Activated CD4-positive, alpha-beta memory T cell treated with anti-CD3 and anti-CD28 coated beads, Interleukin-2, amount 10 ng/mL, durations not matched to agents 7 days and 5 days (primary cell): ENCODE measurements at places on chromosomes 16 and 17.

DNA sequence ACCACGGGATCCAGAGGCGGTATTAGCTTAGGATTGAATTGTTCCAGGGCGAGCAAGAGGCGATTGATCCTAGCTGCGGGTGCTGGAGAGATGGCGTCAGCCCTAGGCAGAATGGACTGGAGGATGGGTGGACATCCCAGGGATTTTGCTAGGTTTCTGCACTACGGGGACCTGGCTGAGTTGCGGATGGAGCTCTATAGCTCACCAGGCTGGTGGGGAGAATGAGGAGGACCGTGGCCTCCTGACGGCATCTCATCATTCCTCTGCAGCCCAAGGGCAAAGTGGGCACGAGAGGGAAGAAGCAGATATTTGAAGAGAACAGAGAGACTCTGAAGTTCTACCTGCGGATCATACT lies 614 bp downstream of the TMEM208 start:
- DNase-seq, result no peak

DNA sequence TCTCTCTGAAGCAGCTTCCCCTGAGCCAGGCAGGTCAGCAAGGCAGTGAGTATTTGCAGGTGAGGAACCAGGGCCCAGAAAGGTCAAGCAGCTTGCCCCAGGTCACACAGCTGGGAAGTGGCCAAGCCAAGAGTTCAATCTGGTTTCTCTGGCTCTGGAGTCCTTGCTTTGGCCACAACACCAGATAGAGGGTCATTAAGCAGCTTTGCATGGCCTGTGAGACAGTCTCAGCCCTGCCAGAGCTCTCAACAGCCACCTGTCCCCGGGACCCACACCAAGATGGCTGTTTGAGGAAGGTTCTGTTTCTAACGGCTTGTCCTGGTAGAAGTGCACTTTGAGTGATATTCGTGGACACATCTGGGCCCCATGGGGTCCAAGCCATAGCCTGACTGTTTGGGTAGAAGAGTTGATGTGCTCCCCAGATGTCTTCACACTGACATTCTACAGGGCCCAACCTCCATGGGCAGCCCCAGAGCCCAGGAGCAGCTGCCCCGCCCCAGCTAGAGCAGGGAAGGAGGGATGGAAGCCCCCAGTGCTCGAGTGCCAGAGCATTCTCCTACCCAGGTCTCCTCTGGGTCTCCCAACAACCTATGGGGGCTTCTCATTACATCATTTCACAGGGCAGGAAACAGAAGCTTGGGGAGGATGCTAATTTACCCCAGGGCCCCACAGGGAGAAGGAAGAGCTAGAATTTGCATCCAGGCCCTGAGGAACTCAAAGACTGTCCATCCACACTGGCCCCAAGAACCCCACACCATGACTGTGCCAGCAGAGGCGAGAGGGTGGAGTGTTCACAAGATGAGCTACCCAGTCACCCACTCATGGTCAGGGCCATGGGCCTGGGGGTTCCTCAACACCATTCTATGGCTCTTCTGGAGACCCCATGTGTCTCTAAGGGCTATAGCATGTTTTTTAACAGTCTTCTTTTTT lies 107.3 kb upstream of the CDH5 start:
- DNase-seq, result no peak

DNA sequence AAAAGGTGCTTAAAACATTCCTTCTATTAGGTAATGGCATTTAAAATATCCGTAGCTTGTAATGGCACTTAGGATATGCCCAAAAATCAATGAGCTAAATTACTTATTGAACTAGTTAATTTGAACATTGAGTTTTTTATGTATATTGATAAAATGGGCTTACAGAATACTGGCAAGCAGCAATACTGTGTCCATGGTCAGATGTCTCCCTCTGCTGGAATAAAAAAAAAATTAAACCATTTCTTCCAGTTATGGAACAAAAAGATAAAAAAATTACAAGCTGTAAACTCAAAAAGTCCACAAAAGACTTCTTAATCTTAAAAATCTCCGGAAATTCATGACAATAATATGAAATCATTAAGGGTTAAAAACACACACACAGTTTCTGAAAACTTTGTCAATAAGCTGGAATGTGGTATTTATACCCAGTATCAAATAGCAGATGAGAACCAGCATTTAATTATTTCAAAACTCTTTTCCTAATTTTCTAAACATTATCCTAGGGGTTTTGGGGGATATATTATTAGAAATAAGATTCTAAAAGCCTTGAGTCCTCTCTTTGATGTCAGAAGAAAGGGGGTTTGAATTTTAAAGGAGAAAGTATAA lies 21.5 kb upstream of the PSMD7 start:
- no peak for DNase-seq

DNA sequence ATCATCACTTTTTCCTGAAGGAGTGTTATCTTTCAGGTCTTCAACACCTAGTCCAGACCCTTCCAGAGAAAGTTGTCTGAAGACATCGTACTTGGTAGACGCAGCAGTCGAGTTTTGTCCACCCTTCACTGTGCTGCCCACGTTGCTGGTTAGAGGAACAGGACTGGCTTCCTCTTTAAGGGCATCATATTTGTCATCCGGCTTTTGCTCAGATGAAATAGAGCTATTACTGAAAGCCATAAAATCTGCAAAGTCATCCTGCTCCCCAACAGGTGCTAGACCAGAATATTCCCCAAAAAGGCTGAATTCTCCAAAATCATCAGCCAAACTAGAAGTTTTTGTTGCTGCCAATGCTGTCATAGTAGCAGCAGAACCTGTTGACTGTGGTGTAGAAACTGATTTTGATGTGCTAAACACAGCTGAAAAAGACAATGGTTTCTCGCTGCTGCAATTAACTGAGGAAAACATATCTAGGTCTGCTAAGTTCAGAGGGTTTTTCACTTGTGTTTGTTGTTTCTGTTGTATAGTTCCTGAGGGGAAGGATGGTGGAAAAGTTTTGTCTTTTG lies 55.7 kb downstream of the SYNRG start:
- DNase-seq, result no peak

DNA sequence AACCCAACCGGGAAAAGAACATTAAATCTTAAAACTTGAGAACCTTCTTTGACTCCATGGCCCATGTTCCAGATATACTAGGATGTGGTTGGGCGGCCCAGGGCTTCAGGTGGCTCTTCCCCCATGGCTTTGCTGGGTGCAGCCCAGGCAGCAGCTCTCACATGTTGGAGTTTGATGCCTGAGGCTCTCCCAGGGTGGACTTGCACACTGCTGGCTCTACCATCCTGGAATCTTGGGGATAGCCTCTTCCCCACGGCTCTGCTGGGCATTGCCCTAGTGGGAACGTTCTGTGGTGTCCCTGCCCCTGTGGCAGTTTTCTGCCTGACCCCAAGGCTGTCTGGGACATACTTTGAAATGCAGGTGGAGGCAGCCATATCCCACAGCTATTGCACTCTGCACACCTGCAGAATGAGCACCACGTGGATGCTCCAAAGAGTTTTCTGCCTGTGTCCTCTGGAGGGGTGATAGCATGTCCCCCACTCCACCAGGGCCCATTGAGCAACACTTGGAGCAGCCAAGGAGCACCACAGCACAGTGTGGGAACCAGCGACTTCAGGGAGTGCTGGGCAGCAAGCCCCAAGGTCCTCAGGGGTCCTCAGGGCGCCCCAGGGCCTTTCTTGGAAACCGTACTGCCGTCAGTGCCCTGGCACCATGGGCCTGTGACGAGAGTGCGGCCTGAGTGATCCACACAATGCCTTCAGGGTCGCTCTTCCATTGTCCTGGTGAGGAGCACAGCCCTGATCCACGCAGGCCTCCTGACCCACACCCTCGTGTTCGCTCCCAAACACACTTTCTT lies 70.8 kb downstream of the GOSR1 start:
- DNase-seq, result no peak

GRCh38 chr16:28924399-28924761 lies 658 bp downstream of the RABEP2 start:
- DNase-seq, result no peak

GRCh38 chr16:24130494-24131085 lies 125.5 kb upstream of the CACNG3 start:
- no peak for DNase-seq

GRCh38 chr17:82960419-82961271 lies 118.8 kb upstream of the METRNL start:
- no peak for DNase-seq

- DNase-seq, result no peak
These were observed 11.3 kb upstream of the ARL5C start for GRCh38 chr17:39177256-39177655.

GRCh38 chr17:15260376-15261257 lies 4.5 kb downstream of the PMP22 start:
- DNase-seq, result peak; percentile 61

GRCh38 chr16:82625066-82625968 lies 1.5 kb upstream of the CDH13 start:
- DNase-seq, result no peak

- no peak for DNase-seq
These were observed 8.5 kb downstream of the NDE1 start for GRCh38 chr16:15658556-15658955.

DNA sequence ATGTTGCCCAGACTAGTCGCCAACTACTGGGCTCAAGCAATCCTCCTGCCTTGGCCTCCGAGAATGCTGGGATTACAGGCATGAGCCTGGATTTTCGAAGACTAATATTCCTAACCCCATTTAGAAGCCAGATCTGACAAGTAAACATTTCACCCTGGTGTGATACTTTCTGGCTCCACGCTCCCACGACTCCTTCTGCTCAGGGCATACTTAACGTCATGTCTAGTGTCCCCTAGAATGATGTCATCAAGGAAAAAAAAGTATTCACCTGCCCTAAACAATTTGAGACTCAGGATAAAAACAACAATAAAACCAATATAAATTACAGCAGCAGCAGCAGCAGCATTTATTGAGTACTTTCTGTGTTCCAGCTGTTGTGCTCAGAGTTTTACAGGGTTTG lies 13.2 kb downstream of the ITGB3 start:
- DNase-seq, result no peak

DNA sequence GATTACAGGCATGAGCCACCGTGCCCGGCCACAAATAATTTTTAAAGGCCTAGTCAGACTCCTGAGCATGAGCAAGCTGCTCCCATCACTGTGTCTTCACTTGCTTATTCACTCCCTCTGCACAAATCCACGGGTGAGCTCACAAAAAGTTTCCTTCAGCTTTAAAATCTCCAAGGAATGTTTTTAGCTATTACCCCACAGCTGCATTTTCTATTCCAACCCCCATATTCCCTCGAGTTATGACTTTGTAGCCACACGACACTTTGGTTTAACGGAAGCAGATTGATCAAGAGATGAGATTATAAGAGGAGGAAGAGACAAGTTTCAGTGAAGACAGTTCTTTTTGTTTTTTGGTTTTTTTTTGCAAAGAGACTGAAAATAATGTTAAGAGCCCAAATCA lies 49.1 kb upstream of the SLC25A19 start:
- DNase-seq, result no peak

- DNase-seq, result no peak
These were observed 27.2 kb downstream of the MAP2K4 start for GRCh38 chr17:12047681-12048376.

GRCh38 chr17:49564638-49565037 lies 11.0 kb upstream of the NXPH3 start:
- DNase-seq, result no peak

GRCh38 chr16:76943921-76944320 lies 247.1 kb upstream of the MON1B start:
- DNase-seq, result no peak

DNA sequence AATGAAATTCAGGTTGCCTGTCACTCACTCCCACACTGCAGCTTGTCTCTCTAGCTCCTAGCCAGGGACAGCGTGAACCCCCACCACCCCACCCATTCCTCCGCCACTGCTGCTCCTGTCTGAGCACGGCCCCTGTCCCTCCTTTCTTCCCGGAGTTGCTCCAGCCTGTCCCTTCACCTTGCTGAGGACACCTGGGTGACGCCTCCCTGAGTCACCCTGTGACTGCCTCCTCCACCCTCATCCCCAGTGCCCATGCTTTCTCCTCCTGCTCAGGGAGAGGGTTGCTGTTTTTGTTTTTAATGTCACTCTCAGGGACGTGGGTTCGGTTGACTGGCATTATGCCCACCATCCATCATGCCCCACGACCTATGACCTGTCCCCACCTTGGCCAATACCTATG lies 25.8 kb upstream of the NAT9 start:
- DNase-seq, result no peak

DNA sequence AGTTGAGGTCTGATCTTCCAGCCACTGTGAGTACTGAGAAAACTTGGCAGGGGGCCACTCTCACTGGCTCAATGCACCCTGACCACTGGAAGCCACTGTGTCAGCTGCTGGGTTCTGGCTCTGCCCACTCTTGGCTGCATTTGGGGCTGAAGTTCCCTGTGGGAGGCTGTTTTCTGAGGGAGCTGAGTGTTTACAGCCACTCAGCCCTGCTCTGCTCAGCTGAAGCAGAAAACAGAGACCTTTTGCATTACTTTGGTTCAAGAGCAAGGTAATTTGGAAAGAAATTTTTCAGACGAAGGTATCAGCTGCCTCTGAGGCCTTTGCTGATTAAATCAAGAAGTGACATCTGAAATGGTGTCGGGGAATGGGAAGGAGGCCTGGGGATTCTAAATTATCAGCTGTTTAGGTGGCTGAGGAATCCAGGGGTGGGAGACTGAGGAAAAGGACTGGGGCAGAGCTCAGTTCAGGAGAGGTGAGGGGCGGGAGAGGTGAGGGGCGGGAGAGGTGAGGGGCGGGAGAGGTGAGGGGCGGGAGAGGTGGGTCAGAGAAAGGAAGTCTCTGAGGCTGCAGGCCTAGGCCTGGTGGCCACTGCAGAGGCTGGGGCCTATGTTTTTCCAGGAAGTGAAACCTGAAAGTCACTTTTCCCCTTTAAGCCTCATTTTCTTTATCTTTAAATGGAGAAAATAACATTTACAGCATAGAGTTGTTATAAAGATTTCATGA lies at the start of gene ACSM5:
ACSM5 (plus strand) TSS at position 137 of the 723 bp plus-strand sequence. CDS start 1,951 bp downstream, outside the sequence.
- no peak for DNase-seq

DNA sequence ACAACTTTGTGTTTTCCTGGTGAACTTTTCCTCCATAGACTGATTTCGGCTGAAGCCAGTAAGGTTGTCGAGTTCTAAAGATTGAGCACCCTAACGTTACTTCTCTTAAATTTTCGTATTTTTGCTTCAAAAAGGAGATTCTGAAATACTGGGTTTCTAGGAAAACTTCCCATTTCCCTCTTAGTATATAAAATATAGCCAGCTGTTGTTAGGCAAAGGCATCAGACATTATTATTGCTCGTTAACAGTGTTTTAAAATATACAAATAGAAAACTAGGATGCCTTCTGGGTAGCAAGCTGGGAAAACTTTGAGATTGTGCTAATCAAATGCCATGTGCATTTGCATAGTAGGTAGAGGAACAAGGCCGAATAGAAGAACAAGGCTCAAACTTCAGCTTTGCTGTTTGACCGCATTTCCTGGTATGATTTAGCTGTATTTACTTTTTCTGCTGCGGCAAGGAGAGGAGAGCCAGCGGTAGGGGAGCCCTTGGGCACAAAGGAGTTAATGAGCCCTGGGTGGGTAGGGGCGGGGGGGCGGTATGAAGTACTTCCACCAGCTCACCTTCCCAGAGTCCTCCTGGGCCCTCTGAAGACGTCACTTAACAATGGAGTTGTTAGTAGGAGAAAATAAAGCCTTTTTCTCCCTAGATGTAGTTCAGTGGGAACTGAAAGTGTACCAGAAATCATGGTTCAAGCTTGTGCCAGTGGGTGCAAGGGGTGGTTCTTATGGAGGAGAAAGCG lies 151.9 kb downstream of the MSI2 start:
- peak; percentile 34 for DNase-seq
